ENCODE measurements at places on chromosomes 1 and 21.

GRCh38 chr1:229621663-229622062 is 4.3 kb downstream of the TAF5L start:
- no peak for DNase-seq

- DNase-seq, result no peak
These were observed 4.9 kb upstream of the SH3D21 start for GRCh38 chr1:36301220-36301619.

GRCh38 chr1:64001038-64001437 is 202.4 kb upstream of the UBE2U start:
- no peak for DNase-seq

- no peak for DNase-seq
These were observed at the start of gene SYT6 for GRCh38 chr1:114153261-114154145. SYT6 (minus strand) TSS chr1:114153869; CDS start chr1:114153772, 97 bp downstream.

GRCh38 chr1:150018165-150018564 is 7.6 kb upstream of the OTUD7B start:
- DNase-seq, result no peak

GRCh38 chr21:35779690-35780570 is 280.4 kb downstream of the SETD4 start:
- peak; percentile 57 for DNase-seq

DNA sequence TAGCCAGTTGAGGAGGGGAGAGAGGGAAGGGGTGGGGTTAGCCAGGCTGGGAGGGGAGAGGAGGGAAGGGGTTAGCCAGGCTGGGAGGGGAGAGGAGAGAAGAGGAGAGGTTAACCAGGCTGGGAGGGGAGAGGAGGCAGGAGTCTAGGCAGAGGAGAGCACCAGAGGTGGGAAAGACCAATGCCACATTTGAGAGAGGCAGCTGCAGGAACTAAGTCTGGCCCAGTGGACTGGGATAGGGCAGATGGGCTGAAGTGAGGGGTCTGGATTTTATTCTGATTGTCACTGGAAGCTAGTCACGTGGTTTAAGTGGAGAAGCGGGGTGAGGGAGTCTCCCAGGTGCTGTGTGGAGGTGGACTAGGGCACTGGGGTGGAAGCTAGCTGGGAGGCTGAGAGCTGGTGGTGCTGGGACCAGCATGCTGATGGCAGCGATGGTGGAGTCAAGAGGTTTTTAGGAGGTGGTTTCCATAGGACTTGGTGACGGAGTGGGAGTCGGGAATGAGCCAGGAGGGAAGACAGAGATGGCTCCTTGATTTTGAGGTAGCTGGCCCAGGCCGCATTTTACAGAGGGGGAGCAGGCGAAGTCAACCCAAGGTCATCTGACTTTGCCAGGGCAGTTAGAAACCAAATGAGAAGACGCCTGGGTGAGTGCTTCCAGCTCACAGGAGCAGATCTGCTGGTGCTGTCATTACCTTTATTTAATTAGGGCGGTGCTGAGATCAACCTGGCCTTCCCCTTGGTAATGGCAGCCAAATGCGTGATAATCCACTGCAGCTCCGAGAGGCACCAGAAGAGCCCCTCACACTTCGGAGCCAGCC is 42.8 kb downstream of the DISP3 start:
- no peak for DNase-seq

DNA sequence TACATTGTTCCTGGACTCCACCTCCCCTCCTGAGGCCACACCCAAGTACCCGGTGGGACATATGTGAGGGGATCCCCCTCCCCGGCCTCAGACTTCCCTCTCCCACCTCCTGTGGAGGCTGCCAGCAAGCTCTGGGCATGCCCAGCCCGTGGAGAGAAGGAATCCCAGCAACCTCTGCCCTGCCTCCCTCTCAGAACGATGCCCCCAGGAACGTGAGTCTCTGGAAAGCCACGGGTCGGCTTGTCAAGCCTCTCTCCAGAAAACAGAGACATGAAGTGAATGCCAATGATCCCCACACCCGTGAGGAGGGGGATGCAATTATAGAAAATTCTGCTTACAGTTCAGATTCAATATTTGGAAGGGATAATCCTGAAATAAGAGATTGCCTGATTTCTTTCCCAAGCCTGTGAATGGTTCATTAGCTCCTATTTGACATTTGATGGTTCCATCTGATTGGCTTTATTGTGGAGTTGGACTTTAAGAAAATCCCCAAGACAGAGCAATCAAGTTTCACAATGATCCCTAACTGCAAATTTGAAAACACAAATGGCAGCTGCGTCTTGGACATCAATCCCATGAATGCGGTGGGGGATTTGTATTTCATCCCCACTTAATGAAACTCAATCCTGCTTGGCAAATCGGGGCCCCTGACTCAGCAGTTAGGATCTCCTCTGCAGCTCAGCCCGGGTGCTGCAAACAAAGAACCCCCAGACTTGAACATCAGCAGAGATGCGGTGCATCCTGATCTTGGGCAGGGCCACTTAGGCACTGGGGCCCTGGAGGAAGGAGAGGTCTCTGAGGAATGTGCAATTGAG is 9.1 kb upstream of the GUCA2B start:
- no peak for DNase-seq

GRCh38 chr1:45911634-45912033 is 108.2 kb downstream of the MAST2 start:
- DNase-seq, result no peak

- DNase-seq, result no peak
These were observed 9.9 kb downstream of the ANGPTL7 start for GRCh38 chr1:11198851-11199594.

DNA sequence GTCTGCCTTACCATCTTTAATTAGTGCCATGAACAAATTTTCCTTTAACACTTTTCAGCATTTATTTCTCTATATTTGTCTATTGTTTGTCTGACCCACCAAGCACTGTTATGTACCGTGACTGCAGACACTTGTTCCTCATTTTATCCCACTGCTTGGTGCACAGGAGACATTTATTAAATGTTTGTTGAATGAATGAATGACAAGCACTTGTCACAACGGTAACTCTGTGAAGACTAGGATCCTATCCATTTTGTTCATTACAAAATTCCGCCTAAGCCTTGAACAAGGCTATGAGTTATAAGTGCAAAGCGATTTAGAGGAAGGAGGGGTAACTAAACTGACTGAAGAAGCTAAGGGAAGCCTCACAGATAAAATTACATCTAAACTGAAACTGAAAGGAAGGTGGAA is 379 bp upstream of the STRIP1 start:
- DNase-seq, result no peak

GRCh38 chr1:156704930-156705320 is 458 bp downstream of the CRABP2 start:
- peak; percentile 78 for DNase-seq

Measured in hepatic stellate cell (primary cell).